ENCODE measurements at places on chromosomes 7 and 10.

DNA sequence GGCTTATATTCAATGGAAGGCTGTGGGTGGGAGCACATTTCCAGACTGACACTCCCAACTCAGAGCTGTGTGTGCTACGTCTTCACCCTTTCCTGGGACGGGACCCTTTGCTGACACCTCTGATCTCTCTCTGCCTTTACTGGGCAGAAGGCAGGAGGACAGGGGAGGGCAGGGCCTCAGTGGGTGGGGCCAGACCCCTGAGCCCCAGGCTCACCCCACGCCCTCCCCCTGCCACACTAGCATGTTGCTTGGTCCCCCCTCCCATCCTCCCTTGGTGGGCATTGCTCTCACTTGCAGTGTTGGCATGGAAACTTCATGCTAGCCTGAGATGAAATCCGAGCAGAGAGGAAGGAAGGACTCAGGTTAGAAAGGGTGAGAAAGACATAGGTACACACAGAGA is 18.4 kb downstream of the TMEM273 start:
- no peak for DNase-seq

GRCh38 chr10:29923416-29923965 is 135.9 kb downstream of the JCAD start:
- DNase-seq: no peak

- no peak for DNase-seq
These were observed 36.0 kb upstream of the SLC26A3 start for GRCh38 chr7:107838816-107839565.

DNA sequence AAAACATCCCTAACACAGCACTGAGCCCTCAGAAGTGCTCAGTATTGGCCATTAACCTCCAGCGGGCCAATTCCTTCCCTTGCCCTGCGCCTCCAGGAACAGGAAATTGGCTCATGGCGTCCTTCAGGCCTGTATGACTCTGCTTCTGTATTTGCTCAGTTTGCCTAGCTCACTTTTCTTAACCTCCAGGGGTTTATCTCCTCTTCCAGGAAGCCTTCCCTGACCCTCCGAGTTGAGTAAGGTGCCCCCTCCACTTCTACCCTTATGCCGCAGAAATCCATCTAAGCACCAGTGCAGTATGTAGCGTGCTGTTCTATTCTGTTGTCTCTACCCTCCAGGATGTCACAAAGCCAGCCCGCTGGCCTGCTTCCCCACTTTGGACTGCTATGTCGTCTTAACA is 1.1 kb upstream of the SFXN4 start:
- no peak for DNase-seq

DNA sequence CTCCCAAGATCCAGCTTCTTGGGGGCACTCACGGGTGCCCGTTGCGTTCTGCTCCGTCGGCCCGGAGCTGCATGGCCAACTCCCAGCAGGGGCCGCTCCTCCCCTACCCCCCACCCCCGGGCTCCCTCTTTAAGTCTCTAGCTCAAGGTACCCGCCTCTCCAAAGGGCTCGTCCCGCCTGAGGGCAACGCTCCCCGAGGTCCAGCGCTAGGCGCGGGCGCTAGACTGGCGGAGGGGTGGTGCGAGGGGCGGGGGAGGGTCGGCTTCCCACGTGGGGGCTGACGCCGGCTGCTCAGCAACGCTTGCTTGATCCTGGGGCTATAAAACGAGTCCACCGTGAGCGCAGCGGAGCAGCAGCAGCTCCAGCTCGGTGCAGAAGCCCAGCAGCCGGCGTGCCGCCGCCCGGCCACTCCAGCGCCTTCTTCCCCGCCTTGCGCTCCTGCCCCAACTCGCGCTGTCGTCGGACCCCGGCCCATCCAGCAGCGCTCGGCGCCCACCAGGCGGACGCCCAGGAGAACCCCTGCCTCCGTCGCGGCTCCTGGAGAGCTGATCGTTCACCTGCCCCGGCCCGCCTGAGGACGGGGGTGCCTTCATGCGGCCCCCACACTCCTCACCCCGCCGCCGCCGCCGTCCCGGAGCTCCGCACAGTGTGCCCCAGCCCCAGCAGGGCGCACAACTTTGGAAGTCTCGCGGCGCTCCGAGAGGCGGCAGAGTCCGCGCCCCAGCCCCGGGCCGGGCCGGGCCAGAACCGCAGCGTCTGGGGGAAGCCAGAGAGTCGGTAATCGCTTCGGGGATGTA is at the start of gene ADRA2A:
Gene ADRA2A (plus strand): TSS at position 348 of the 797 bp plus-strand sequence. CDS start 968 bp downstream, outside the sequence.
- DNase-seq: peak; percentile 33

GRCh38 chr10:7958442-7958841 is 96.0 kb upstream of the GATA3 start:
- no peak for DNase-seq

- DNase-seq: no peak
These were observed 108.0 kb downstream of the RNLS start for GRCh38 chr10:88474884-88475844.

- DNase-seq: no peak
These were observed 151.8 kb downstream of the LRRC4 start for GRCh38 chr7:127879436-127879835.

GRCh38 chr10:123038782-123039631 is 30.2 kb downstream of the ACADSB start:
- no peak for DNase-seq

GRCh38 chr10:12473491-12473890 is 124.1 kb downstream of the CAMK1D start:
- no peak for DNase-seq

DNA sequence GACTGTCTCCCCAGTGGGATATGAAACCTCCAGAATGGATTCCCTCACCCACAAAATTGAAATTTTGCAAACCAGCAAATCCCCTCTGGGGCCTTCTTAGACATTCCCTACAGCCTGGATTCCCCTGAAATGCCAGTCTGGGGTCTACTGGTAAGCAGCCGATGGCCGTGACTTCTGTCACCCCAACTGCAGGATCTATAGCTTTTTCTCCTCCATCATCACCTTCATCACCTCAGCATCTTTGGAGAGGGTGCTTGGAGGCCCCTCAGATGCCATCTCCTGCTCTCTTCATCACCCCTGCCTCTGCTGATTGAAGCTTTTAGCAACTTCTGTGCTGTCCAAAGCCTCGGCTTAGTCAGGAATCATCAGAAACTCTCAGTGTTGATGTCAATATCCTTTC is 2.6 kb upstream of the KCNMA1 start:
- DNase-seq: no peak

- no peak for DNase-seq
These were observed 219.8 kb downstream of the DNAJB6 start for GRCh38 chr7:157556642-157556944.

DNA sequence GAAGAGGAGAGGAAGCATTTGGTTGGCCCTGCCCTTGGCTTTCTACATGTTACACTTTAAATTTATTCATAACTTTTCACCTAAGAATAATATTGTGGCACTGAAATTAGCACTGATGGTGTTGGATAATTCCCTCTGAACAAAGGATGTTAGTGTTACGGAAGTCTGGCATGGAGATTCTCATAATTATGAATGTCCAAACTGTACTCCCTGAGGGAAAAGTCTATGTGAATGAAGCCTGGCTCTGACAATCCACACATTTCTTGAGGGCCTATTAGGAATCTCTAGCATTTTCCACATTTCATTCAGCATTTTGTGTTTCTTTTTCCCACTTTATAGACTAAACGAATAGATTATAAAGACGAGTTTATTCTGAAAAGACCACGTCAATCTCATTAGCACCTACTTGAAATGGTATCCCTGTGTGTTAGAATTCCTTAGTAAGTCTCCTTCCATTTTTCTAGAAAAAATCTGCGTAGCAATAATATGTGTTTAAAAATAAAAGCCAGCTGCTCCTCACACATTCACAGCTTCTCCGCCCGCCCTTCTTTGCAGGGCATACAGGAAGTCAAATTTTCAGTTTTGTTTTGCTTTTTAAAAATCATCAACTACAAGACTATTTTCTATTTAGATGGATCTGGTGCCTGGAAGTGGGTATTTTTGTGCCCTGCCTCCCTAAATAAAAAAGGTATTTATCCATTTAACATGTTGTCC is 131.8 kb upstream of the PALS2 start:
- DNase-seq: no peak

DNA sequence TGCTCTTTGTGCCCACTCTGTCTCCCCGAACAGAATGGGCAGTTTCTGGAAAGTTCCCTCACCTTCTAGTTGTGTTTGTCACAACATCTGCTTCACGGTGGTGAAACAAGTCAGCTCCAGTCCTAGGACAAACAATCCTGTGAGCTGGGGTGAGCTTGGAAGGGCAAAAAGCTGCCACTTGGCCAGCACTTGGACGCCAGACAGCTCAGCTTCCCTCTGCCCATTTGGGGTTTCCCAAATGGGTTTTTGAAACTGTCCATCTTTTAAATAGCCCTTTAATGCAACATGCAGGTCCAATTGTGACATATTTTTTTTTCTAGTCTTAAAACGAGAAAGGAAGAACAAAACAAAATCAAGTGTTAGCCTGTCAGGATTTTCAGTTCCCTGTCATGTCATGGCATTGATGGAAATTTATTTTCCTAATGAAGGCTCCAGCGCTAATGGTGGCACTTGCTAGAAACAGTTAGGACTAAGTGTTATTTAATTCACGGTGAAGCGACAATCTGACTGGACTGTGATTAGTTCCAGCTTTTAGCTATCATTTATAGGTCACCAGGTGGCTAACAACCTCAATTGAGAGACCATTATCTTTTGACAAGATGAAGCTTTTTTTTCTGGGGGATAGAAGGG is 181.7 kb downstream of the MYOF start:
- DNase-seq: no peak

GRCh38 chr10:2244471-2244870 is 507.1 kb upstream of the ADARB2 start:
- no peak for DNase-seq

- no peak for DNase-seq
These were observed 4.4 kb downstream of the CALML3 start for GRCh38 chr10:5528989-5529701.

DNA sequence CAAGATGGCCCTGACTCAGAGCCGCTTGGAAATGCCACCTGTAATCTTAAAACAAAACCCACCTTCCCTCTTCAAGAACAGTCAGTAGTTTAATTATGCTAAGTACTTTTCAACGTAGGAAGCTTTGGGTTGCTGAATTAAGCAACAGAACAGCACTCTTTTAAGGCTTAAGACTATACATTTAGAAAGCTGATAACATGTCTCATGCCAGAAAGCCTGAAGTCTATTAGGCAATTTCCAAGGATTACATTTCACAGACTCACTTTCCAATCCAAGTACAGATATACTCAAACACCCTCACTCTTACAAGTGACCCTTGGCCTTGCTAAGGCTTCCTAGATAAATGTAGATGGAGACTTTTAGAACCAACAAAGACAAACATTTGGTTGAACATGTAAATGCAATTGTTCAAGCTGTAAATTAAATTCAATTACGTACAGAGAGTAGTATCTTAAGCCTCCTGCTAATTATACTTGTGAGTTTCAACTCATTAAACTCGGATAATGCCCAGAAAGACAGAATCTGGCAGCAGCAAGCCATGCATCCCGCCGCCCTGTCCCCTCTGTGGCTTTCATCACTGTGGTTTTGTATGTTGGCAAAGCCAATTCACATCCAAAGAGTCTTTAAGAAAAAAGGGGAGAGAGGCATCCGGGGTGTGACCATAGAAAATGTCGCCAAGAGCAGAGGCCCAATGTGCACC is 283.1 kb upstream of the NRP1 start:
- no peak for DNase-seq

- no peak for DNase-seq
These were observed 1079.6 kb upstream of the C7orf33 start for GRCh38 chr7:147510923-147511322.

Data from activated naive CD8-positive, alpha-beta T cell treated with anti-CD3 and anti-CD28 coated beads for 36 hours (primary cell).